ENCODE measurements at places on chromosomes 11 and 22.

GRCh38 chr11:1178906-1179305 lies 21.2 kb downstream of the MUC5AC start:
- no peak for DNase-seq

- DNase-seq, result no peak
Measured at GRCh38 chr11:12108875-12109453, 1.4 kb upstream of the MICAL2 start.

DNA sequence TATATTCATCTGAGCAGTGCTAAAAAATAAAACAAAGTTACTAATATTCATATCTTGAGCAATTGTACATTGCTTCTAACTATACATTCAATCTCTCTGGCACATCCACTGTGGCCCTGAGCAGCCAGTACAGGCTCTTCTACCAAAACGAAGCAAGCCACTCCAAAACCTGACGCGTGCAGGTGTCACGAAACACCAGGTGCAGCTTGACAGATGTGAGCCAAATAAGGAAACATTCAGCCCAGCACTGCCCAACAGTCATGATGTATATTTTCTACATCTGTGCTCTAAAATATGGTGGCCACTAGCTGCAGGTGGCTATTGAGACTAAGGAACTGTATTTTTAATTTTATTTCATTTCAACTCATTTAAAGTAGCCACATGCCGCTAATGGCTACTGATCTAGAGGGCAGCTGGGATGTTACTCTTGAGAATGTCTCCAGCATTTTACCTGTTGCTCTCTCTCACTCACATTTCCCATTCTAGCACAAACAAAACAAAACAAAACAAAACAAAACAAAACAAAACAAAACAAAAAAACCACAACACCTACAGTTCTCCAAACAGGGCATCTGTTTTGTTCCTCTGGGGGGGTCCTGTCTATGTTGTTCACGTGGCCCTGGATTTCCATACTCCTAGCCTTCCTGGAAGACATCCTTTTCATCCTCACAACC lies 77.7 kb downstream of the LARGE1 start:
- DNase-seq, result no peak

DNA sequence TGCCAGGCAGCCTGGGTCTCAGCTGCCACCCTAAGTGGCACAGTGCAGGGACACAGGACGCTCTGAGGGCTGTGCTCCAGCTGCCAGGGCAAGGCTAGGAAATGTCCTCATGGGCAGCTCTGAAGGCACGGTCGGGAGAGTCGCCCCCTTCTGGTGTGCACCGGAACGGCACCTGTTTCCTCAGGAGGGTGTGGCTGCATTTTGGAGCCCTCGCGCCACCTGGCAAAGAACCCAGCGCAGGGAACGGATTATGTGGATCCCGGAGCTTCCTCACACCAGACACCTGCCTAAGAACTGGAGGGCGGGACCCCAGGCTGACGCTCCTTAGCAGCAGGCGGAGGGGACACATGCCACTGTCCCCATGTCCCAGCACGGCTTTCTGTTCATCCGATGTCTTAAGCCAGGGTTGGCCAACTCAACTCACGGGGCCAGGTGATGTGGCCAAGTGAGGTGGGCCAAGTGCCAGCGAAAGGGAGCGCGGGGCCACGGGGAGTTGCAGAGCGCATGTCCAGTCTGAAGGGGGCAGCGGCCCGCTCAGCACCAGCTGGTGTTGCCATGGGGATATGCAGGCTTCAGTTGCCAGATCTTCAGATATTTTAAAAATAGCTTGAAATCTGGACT lies 5.1 kb upstream of the SLC22A8 start:
- no peak for DNase-seq

- no peak for DNase-seq
Measured at GRCh38 chr11:46369458-46370152, 11.9 kb upstream of the MDK start.

Data from activated T-helper 1 cell treated with Interleukin-2 at 50 U/mL for 16 hours (primary cell).